ENCODE measurements at places on chromosomes 5 and 9. TPM values are rescaled to one million over a fixed set of nuclear protein-coding genes. Genes with fewer than 3 reads are reported as not detected.

Gene SLC1A3
- 21.0 TPM for total RNA-seq

Gene PKD2L2
- total RNA-seq: not detected

Gene CXCL14
- 31.4 TPM for total RNA-seq

Gene ELP1
- total RNA-seq: 20.9 TPM

Gene PRSS3
- total RNA-seq: 1.3 TPM

Gene IL5
- total RNA-seq: not detected

Gene ZFP2
- 5.3 TPM for total RNA-seq

All from lung (tissue), 17 donors.